ENCODE measurements at places on chromosomes 2 and 18.

- DNase-seq: no peak
These were observed 16.7 kb upstream of the BZW1 start for GRCh38 chr2:200795028-200795440.

- DNase-seq: no peak
These were observed 116.9 kb downstream of the PHLPP1 start for GRCh38 chr18:62832282-62832681.

DNA sequence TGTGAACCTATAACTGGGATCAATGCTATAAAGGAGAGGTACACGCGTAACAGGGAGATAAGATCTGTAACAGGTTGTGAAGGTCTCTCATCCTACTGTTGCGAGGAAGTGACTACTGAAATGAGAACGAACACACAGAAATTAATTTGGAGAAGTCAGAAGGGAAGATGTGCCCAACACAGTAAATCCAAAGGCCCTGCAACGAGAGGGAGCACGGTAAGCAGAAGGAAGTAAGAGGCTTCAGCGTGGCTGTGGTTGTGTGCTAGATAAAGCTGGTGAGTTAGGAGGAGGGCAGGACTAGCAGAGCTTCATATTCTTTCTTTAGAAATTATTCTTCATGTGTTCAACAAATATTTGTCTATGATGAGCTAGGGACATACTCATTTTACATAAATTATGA is 2.5 kb upstream of the ATG16L1 start:
- DNase-seq: no peak

- no peak for DNase-seq
These were observed 9.2 kb downstream of the ADRA2B start for GRCh38 chr2:96106991-96107707.

- no peak for DNase-seq
These were observed 45.0 kb downstream of the NBEAL1 start for GRCh38 chr2:203059567-203060240.

- no peak for DNase-seq
These were observed 53.9 kb downstream of the INHBB start for GRCh38 chr2:120399889-120400240.

DNA sequence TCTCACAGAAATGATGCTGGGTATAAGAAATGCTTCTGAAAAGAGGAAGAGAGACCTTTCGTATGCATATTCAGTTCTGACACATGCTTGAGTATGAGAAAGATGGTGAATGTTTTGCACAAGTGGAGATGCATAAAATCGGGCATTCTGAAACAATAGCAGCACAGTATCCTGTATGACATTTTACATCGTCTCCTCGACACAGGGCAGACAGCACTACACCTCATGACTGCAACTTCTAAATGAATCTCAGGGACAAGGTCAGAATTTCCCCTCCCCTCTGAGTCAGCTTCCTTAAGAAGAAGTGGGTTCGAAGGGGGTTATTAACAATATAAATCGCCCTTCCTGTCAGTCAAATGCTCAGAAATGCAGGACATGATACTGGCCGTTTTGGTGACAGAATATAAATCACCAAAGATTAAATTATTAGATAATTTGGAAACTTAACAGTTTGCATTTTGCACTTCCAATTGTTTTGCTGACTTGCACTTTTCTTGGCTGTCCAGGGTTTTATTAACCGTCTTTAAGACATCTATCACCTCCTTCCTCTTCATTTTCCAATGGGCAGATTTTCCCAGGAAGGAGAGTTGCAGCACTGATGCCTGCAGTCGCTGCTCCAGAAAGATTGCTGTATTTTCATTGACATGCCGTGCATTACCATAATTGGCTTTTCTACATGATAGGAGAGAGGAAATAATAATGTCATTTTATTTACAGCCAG is 57.2 kb downstream of the TSHZ1 start:
- DNase-seq: no peak

GRCh38 chr2:172050479-172051125 is 34.7 kb upstream of the DLX1 start:
- no peak for DNase-seq

DNA sequence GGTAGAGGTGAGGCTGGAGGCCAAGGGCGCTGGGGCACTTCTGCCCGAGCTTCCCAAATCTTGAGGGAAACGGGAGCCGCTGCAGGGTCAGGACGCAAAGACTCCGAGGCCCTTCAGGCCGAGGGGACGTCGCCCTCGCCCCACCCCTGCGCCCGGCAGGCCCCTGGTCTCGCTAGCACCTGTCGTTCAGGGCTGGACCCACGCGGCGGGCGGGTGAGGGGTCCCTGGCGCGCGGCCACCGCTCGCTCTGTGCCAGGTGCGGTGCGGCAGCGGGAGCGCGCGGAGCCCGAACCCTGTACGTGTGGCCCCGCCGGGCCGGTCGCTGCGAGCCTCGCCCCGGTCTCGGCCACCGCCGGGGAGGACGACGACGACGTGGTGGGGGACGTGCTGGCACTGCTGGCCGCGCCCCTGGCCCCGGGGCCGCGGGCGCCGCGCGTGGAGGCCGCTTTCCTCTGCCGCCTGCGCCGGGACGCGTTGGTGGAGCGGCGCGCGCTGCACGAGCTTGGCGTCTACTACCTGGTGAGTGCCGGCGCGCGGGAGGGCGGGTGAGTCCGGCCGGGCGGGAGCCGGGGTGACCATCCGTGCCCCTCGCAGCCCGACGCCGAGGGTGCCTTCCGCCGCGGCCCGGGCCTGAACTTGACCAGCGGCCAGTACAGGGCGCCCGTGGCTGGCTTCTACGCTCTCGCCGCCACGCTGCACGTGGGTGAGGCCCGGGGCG is 4.9 kb downstream of the ERFE start:
- DNase-seq: no peak

GRCh38 chr2:39584283-39584965 is 81.3 kb upstream of the TMEM178A start:
- DNase-seq: no peak

DNA sequence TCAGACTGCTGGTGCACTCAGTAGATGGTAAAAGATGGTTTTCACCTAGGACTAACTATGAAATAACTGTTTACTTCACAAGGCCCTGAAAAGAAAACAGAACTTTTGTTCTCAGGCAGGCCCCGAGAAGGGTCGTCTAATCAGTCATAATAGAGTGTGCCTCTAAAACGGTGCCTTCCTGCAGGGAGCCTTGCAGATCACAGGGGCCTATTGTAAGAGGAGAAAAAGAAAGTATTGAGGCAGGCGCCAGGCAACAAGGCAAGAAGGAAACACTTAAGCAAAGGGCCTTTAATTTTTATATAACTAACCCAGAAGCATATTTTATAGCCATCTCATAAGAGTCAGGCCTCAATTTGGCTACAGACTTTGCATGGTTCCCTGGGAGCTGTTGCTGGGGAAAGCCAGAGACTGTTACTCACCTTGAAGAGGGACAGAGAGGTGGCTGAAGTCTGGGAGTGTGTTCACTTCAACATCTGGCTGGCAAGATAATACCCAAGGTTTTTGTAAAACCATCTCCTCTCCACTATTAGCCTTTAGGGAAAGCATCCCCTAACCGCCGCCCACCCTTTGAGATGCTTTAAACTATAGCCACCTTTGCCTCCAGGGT is 117.1 kb downstream of the PRPF40A start:
- DNase-seq: no peak

DNA sequence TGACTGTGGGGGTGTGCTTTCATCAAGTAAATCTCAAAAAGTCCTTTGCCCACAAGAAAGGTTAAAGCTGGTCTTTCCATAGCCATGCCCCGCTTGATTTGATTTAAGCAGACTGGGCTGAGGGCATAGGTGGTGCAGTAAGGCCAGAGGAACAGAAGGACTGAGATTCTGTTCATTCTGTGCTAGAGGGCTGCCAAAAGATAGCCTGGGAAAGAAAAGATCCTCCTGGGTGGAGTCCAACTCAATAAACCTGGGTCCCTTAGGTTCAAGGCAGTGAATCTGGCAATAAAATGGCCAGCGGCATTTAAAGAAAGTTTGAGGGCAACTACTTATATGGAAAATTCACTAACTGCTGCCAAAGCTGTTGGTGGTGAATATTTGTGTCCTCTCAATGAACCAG is 59.2 kb upstream of the MAP3K20 start:
- DNase-seq: no peak

DNA sequence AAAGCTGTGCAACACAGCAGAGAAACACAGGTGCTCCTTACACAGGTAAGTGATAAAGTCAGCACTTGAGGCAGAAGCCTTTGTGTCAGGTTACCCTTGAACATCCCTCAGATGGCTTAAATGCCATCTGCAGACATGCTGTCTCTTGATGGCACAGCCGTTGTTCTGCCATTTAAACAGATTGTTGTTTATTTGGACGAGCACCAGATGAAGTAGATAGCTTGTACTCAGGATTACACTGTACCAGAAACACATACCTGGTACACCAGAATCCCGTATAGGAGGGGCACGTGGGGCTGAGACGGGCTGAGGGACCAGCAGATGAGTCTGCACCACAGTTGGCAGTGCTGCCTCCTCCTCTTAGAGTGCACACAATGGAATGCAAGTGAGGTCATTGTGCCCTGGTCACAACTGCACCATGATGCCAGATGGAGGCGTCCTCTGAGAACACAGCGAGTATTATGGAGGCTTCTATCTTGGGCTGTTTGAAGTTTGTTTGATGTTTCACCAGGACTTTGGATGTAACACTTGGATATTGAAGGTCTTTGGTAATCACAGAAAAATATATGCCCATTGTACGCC is 143.0 kb downstream of the TANC1 start:
- no peak for DNase-seq

- DNase-seq: no peak
These were observed 6.1 kb downstream of the PPP4R1 start for GRCh38 chr18:9608298-9608697.

DNA sequence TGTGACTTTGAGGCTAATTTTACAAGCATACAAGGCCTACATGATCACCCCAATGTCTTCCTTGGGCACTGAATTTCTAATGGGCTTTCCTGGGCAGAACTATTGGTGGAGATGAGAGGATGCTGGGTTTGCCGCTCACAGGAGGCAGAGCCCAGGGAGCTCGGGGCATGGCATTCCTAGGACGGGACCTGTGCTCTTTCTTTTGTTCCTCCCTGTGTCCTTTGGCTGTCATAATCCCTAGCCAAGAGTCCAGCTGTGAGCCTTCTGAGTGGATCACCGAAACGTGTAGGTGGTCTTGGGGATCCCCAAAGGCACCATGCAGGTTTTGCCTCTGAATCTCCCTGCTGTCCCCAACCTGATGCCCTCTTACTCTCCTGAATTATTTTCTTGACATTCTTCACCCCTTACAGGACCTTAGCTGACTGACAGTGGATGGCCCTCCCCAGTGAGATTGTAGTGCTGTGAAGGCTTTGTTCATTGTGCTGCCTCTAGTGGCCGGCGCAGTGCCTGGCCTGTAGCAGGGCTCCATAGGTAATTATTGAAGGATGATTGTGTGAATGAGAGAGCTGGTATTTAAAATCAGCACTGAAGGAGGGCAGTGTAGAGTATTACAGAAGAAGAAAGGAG is 221.9 kb downstream of the ZNF407 start:
- DNase-seq: no peak

- no peak for DNase-seq
These were observed 375.0 kb downstream of the NBAS start for GRCh38 chr2:15186118-15186517.

- DNase-seq: no peak
These were observed 486 bp upstream of the GPR39 start for GRCh38 chr2:132415915-132416722.

- no peak for DNase-seq
These were observed 268.0 kb upstream of the TANK start for GRCh38 chr2:160892204-160892603.

- no peak for DNase-seq
These were observed 111.5 kb downstream of the MGAT5 start for GRCh38 chr2:134365356-134365755.

DNA sequence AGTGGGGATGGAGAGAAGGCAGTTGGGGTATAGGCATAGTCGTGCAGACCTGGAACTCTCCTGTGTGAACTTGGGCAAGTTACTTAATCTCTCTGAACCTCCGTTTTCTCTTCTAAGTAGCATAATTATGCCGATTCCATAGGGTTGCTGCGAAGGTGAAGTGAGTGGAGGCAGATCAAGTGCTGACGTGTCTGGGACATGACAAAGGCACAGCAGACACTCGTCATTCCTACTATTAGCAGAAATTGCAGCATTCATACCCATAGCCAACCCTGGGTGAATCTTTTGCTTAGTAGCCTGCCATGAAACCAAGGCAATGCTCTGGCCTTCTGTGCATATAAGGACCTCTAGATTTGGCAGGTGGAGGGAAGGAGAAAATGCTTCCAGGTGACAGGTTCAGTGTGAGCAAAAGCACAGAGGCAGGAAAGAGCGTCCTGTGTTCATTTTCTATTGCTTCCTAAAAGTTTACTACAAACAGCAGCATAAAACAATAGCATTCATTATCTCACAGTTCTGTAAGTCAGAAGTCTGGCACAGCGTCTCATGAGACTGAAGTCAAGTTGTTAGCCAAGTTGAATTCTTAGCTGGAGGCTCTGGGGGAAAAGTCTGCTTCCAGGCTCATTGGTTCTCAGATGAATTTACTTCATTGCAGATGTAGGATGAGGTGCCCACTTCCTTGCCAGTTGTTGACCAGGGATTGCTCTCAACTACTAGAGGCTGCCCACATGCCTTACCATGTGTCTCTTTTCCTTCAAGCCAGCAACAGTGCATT is 77.8 kb downstream of the CTIF start:
- DNase-seq: no peak

DNA sequence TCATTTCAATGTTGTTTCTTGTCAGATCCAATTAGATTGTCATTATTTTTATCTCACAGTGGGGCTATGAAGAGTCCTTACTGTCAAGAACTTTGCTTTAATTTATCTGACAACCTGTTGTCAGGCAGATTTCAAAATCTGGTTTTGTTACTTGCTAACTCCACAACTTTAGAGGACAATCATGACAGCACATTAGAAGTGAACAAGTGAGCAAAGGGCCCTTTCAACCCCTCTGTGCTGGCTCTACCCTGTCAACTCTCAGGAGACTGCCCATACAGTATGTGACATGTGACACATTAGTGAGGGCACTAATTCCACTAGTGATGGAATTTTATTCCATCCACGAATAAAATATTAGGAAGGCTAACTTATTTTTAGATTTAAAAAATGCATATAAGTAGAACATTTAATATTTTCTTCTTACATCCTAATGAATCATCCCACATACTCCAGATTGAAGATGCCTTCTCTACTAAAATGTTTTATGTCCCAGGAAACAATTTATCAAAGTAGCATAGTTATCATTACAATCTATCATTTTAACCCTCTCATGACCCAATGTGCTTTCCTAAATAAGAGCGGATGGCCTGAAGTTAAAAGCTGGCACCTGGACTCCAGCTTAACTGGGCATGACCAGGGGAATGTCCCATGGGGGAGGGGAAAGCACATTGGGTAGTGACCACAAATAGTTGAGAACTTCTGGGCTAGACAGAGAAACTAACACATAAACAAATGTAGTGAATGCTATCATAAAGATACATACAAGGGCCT is 97.6 kb upstream of the PPP1CB start:
- DNase-seq: no peak

GRCh38 chr2:53476834-53477233 is 290.8 kb upstream of the CHAC2 start:
- DNase-seq: no peak

DNA sequence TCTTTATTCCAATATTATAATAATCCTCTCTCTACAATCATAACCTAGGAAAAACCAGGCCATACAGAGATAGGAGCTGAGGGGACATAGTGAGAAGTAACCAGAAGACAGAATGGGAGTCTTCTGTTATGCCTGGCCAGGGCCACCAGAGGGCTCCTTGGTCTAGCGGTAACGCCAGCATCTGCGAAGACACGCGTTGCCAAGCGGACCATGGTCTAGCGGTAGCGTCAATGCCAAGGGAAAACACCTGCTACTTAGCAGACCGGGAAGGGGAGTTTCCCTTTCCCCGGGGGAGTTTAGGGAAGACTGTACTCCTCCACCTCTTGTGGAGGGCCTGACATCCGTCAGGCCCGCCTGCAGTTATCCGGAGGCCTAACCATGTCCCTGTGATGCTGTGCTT is 36.6 kb downstream of the ARL6IP6 start:
- DNase-seq: no peak

GRCh38 chr2:212922701-212923100 is 228.7 kb downstream of the IKZF2 start:
- DNase-seq: no peak

All from stimulated activated CD4-positive, alpha-beta T cell treated with anti-CD3 and anti-CD28 coated beads, TNF-alpha, amount 100 ng/mL, for 1 hour (primary cell).